CD4-positive, alpha-beta memory T cell (primary cell): ENCODE measurements at places on chromosomes 12 and 14. TPM values are rescaled to one million over a fixed set of nuclear protein-coding genes. Genes with fewer than 3 reads are reported as not detected.

The DLK1 gene
- total RNA-seq, result not detected

The PCBP2 gene
- total RNA-seq, result 858 TPM

The WNT1 gene
- 2.8 TPM for total RNA-seq

The THAP2 gene
- 14.0 TPM for total RNA-seq

The CDCA3 gene
- total RNA-seq, result 1.3 TPM

The OTOGL gene
- not detected for total RNA-seq

The LRP1-AS gene
- not detected for total RNA-seq

The FLVCR2 gene
- 3.0 TPM for total RNA-seq

The RIN3 gene
- 66.9 TPM for total RNA-seq

The LBHD2 gene
- not detected for total RNA-seq

The DDX11 gene
- 45.8 TPM for total RNA-seq

The SMARCC2 gene
- 192 TPM for total RNA-seq

The ENTPD5 gene
- total RNA-seq, result 15.0 TPM

The SIX1 gene
- not detected for total RNA-seq

The SLC10A1 gene
- not detected for total RNA-seq

The SLC6A13 gene
- 0.32 TPM for total RNA-seq

The HSPA2 gene
- total RNA-seq, result 1.3 TPM

The KIF21A gene
- 19.1 TPM for total RNA-seq

The CHURC1 gene
- total RNA-seq, result 112 TPM

The VRK1 gene
- 41.0 TPM for total RNA-seq

The PMCH gene
- total RNA-seq, result not detected

The RGS6 gene
- total RNA-seq, result not detected

The AGAP2 gene
- total RNA-seq, result 66.7 TPM

The PSMA6 gene
- total RNA-seq, result 84.6 TPM

The SPX gene
- total RNA-seq, result 0.78 TPM

The KRT86 gene
- not detected for total RNA-seq

The SIX6 gene
- not detected for total RNA-seq

The GDF3 gene
- total RNA-seq, result not detected

The COX8C gene
- total RNA-seq, result not detected

The NUBPL gene
- 7.5 TPM for total RNA-seq

The SMCO2 gene
- not detected for total RNA-seq
